ENCODE measurements at places on chromosomes 3 and 15.

DNA sequence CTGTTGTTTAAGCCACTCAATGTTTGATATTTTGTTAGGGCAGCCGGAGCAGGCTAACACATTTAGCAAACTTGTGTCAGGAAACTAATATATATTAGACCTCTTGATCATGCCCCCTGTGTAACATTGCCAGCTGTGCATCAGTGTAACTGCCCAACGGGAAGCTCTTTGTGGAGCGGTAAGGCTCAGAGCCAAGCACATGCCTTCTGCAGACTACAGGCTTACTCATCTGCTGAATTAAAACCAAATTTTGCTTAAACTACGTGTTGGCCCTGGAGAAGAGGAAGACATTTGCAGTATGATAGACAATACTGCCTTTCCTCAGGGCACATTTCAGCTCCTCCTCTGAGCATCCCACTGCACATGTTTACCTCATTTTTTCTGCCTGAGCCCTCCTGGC lies 50.5 kb upstream of the KCNMB2 start:
- no peak for DNase-seq

- no peak for DNase-seq
Measured at GRCh38 chr15:42632105-42632675, 56.8 kb downstream of the STARD9 start.

- no peak for DNase-seq
Measured at GRCh38 chr3:1456781-1457311, 364.0 kb downstream of the CNTN6 start.

- DNase-seq: no peak
Measured at GRCh38 chr3:41222501-41222900, 23.2 kb downstream of the CTNNB1 start.

All from activated CD4-positive, alpha-beta T cell treated with anti-CD3 and anti-CD28 coated beads for 4 hours (primary cell).